Left hindlimb (tissue), 1 donor: ENCODE measurements at places on chromosomes 1 and 21.

GRCh38 chr1:116585886-116586285, 15.1 kb upstream of the CD58 start:
- no peak for DNase-seq

DNA sequence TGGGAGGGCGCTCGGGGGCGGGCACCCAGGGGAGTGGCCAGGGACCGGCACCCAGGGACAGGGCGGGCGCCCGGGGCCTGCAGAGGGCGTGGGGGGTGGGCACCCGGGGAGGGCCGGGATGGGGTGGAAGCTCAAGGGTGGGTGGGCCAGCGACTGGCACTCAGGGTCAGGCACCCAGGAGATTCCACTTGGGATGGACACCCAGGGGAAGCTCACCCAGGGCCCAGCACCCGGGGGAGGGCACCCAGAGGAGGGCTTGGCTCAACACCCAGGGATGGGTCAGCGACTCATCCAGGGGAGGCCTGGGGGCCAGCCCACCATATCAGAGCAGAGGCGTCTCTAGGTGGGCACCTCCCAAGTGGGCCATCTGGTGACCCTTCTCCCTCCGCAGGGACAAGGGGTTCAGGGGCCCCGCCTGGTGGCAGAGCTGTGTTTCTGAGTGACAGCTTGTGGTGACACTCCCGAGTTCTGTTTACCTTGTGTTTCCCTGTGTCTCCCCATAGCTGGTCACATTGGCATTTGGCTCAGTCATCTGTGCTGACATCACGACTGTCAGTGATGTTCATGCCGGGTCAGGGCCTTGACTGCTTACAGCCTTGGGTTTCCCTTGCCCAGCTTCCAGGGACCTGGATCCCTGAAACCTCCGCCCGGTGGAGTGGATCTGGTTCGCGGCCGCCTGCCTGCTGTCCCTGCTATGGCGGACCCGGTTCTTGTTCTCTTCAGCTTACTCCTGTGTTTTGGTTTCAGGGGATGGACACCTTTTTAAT, 749 bp downstream of the IBA57 start:
- DNase-seq: peak; percentile 79

GRCh38 chr1:232585486-232585885, 44.4 kb downstream of the SIPA1L2 start:
- DNase-seq: no peak

DNA sequence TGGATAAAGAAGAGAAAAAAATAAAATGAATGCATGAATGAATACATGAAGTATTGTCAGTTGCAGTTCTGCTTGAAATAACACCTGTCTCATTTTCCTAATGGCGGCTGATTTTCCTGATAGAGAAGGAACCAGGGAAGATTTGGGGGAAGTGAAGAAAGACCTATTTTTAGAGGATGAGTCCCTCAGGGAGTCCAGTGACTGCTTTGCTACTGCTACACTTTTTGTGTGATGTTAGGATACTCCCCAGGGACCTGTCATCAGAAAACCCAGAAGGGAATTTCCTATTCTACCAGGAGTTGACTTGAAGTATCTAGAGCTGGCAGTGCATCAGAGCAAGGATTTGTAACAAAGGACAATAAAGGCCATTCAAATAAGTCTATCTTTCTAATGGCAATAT, 114.8 kb downstream of the MAB21L3 start:
- DNase-seq: no peak

DNA sequence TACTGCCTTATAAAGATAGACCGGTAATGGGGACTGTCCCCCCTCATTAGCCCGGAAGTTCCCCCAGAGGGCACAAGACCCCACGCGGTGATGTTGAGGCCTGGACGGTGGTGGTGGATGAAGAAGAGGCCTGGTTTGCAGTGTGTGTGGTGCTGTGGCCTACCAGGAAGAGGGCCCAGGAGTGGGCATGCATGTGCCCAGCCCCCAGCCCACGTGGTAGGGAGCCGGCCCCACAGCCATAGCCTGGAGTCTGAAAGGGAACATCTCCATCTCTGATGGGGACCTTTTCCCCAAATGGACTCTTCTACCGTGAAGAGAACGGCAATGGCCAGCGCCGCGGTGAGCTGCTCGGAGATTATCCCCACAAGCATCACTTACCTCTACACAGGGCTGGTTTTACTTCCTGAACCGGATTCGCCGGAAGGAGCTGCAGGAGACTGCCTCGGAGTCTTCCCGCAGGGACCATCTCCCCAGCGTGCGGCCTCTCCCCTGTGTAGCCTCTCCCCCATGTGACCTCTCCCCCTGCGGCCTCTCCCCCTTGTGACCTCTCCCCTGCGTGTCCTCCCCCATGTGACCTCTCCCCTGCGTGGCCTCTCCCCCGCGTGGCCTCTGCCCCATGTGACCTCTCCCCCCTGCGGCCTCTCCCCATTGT, 20.6 kb downstream of the RRP1 start:
- DNase-seq: no peak

DNA sequence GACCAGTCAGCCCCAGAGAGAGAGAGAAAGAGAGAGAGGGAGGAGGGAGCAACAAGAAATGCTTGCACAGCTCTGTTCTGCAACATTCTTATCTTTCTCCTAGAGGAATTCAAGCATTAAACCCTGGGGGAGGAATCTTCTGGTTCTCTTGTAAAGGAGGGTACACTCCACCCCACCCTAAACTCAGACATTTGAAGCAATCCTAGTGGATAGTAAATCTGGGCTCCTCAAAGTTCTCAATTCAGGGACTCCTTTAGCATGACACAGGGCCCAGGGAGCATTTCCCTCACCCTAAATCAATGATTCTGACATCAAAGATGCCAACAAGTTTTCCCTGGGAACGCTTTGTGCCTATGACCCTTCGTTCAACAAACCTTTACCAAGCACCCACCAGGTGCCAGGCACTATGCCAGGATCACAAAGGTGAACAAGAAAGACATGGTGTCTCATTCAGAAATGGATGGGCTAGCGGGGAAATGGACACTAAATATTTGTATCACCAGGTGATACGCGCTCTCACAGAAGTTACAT, 11.9 kb upstream of the CAPN2 start:
- DNase-seq: no peak

DNA sequence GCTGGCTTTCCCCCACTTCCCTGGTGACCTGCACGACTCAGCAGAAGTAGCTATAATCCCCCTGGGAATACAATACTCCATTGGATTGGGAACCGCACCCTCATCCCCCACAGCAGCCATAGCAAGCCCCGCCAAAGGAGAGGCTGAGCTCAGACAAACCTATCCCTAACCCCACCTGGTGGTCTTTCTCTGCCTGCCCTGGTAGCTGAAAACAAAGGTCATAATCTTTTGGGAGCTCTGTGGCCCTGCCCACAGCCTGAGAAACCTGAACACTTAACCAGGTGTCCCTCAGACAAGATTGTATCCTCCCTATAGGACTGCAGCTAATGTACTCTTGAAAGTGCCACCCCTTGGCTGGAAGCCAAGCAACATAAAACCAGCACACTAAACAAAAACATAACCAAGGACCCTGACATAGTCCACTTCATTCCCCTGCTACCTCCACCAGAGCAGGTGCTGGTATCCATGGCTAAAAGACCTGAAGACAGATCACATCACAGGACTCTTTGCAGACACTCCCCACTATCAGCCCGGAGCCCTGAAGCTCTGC, 71.6 kb upstream of the RUNX1 start:
- no peak for DNase-seq

DNA sequence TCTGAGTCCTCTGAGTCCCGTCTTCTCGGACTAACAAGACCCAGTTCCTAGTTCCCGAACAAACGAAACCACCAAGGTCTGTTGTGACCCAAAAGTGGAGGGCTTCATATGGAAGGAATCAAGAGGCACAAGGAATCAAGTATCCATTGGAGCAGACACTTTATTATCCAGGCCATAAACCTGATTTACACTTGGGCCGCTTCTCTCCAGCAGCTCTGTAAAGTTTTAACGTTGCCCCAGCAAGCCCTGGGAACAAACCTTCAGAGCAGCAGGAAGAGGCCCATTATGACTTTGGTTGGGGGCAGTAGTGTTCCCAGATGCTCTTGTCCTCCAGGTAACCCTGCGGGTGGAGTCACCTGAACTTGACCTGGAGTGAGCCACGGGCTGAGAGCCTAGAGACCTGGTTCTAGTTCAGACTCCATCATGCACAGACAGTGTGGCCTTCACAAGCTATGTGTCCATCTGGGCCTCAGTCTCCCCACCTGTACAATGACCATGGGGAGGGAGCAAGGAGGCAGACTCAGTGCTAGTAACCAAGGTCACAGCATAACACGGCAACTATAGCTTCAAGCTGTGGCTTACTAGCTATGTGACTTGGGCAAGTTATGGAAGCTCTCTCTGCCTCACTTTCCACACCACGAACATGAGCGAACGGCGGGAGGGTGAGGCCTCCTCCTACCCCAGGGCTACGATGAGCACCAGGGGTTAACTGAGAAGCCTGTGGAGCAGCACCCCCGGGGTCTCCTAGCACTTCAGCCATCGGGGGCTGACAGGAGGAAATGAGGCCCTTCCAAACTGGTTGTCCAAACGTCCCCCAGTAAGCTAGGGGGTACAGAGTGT, 95.7 kb downstream of the GLIS1 start:
- peak; percentile 14 for DNase-seq

GRCh38 chr1:200969726-200970561, 53.6 kb downstream of the KIF21B start:
- DNase-seq: no peak

- no peak for DNase-seq
These were observed 2.6 kb downstream of the SH3BGRL3 start for GRCh38 chr1:26282401-26282918.

- DNase-seq: no peak
These were observed 54.5 kb downstream of the HMGB4 start for GRCh38 chr1:33918368-33918767.

DNA sequence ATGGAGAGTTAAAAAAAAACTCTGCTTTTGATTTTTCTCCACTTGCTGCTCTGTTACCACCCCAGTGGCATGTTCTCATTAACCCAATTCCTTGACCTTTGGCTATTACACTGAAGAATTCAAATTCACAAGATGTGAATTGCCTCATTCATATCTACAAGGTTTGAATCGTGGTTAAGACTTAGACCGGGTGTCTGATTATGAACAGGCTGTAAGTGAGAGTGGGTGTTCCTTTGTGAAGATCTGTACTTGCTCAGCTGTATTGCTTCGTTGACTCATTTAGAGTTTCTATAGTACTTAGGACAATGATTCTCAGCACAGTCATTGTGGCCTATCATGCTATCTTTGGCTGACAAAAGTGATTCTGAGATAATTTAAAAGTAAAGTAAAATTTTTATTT, 36.4 kb downstream of the DNM3 start:
- no peak for DNase-seq

GRCh38 chr1:243264717-243265116, 8.9 kb downstream of the SDCCAG8 start:
- DNase-seq: no peak

GRCh38 chr1:156291226-156292061, 4.0 kb downstream of the GLMP start:
- DNase-seq: peak; percentile 90

- DNase-seq: no peak
These were observed 121.7 kb downstream of the KIF26B start for GRCh38 chr1:245276445-245276844.

- no peak for DNase-seq
These were observed 916 bp downstream of the F3 start for GRCh38 chr1:94540440-94541245.

DNA sequence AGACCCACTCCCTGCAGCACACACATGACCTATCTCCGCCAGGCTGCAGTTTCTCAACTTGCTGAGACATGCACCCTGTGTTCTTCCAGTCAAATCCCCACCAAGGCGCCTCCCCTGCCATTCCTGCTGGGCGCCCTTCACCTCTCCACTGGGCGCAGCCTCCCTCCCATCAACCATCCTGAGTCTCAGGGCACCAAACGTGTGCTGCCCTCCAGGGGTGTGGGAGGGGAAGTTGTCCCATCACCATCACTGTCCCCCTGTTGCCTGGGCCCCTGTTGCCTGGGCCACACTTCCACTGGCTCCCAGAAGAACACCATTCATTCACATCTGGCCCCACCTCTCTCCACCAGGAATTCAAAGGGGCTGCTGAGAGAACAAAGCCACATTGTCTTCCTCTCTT, 44.9 kb upstream of the EFHD2 start:
- no peak for DNase-seq

- no peak for DNase-seq
These were observed 213.7 kb upstream of the VAMP3 start for GRCh38 chr1:7557301-7557891.

GRCh38 chr21:38817371-38818324, 11.9 kb downstream of the ETS2 start:
- DNase-seq: no peak

GRCh38 chr1:230794431-230794830, 47.2 kb downstream of the CAPN9 start:
- DNase-seq: no peak

DNA sequence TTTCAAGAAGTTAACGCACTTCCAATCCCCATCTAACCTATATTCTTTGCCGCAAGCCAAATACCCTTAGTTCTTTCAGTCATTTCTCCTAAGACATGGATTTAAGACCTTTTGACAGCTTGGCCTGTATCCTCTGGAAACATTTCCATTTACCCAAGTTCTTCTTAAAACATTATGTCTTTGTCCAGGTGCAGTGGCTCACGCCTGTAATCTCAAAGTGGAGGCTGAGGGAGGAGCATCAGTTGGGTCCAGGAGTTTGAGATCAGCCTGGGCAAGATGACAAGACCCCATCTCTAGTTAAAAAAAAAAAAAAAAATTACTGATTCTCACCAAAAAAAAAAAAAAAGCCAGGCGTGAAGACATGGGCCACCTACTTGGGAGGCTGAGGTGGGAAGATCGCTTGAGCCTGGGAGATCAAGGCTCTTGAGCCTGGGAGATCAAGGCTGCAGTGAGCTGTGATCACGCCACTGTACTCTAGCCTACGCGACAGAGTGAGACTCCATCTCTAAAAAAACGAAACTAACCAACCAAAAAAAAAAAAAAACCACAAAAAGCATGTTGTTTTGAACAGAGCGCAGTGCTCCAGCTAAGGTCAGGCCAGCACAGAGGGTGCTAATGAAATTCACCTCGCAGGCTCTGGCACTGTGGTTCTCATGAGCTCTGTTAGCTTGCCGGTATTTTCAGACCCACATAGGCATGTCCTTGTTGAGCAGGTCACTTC, 36.0 kb downstream of the NUAK2 start:
- DNase-seq: no peak

DNA sequence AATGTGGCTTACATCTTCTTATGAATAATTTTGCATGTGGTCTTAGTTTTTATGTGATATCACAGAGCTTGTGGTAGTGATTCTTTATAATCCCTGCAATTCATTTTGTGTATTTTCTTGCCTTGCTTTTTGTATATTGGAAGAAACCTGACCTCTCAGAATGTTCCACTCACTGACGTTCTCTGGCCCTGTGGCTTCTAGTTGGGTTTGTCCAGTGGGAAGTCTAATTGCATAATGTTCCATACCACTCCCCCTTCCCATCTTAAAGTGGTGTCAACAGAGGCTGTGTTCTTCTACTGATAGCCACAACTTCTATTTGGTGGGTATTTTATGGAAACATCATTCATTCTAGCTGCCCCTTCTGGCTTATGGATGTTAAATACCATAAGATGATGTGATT, 225.3 kb downstream of the BACH1 start:
- no peak for DNase-seq

GRCh38 chr1:45155423-45155822, 51.0 kb downstream of the ZSWIM5 start:
- no peak for DNase-seq

GRCh38 chr1:29875557-29876028, 639.3 kb downstream of the PTPRU start:
- no peak for DNase-seq

GRCh38 chr1:221612047-221612777, 129.7 kb downstream of the DUSP10 start:
- peak; percentile 62 for DNase-seq
